Activated CD8-positive, alpha-beta memory T cell treated with anti-CD3 and anti-CD28 coated beads, Interleukin-2, amount 10 ng/mL, durations not matched to agents 7 days and 5 days (primary cell): ENCODE measurements at places on chromosomes 5 and 9. TPM values are rescaled to one million over a fixed set of nuclear protein-coding genes. Genes with fewer than 3 reads are reported as not detected.

GRCh38 chr9:3793971-3794383, 268.2 kb upstream of the RFX3 start:
- DNase-seq, result no peak

The PCDHGA6 gene
- 0.16 TPM for total RNA-seq

The ZNF462 gene
- 0.18 TPM for total RNA-seq

DNA sequence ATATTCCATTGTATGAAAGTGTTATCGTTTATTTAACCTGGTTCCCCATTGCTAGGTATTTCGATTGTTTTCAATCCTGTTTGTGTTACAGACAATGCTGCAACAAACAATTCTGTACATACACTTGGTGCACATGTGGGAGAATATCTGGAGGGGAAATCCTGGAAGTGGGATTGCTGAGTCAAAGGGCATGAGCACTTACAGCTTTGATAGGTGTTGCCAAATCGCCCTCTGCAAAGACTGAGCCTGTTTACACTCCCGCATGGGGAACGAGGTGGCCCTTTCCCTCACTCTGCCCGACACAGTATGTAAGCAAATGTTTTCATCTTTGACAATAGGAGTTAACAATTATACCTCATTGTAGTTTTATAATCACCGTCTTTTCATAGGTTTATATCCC, 66.2 kb downstream of the PDE6A start:
- DNase-seq, result no peak

The GRIN3A gene
- not detected for total RNA-seq

The WHRN gene
- total RNA-seq, result 6.5 TPM

- no peak for DNase-seq
Measured at GRCh38 chr9:134957165-134957944, 39.6 kb upstream of the FCN1 start.

GRCh38 chr9:133048595-133048994, 13.2 kb upstream of the CEL start:
- peak; percentile 64 for DNase-seq

The CDX1 gene
- total RNA-seq, result not detected

DNA sequence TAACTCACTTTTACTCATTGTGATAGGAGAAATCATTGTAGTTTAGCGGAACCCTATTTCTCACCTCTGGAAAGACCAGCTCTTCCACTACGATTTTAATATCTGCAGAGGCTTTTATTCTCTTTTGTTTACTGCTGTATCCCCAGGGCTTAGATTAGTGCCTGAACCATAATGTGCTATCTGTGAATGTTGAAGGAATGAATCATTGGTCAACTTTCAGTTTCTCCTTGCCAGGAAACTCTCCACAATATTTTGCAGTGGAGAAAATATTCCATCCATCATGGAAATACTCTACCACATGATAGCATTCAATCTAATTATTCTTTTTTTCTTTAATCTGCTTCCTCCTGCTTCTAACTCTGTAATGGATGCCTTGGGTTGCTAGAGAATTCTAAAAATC, 263.5 kb upstream of the PTPRD start:
- DNase-seq, result no peak

The ANKRD18B gene
- 0.33 TPM for total RNA-seq

- DNase-seq, result no peak
Measured at GRCh38 chr5:178524093-178524882, 65.9 kb downstream of the COL23A1 start.

The ACTBL2 gene
- total RNA-seq, result not detected

The SOHLH1 gene
- total RNA-seq, result not detected

- DNase-seq, result no peak
Measured at GRCh38 chr5:34881246-34881645, 34.1 kb downstream of the RAD1 start.

The EPB41L4A gene
- 1.3 TPM for total RNA-seq

DNA sequence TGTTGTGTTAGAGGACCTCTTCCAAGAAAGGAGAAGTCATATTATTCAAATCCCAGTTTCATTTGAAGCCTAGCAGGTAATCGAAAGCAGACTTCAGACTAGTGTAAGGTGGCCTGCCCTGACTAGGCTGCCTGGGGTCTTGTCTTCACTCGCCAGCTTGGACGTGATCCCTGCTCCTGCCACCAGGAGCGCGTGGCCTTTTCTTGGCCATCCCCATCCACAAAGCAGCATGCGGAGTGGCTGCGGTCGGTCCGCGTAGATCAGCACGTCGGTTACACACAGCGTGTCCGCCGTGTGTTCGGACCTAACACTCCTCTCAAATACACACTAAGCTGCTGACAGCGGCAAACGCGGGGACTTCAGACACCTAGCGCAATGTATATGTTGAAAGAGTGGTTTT, 37.3 kb downstream of the CFAP77 start:
- no peak for DNase-seq

The ABLIM3 gene
- 0.21 TPM for total RNA-seq

GRCh38 chr5:10595293-10595671, 31.4 kb downstream of the ANKRD33B start:
- DNase-seq, result no peak

DNA sequence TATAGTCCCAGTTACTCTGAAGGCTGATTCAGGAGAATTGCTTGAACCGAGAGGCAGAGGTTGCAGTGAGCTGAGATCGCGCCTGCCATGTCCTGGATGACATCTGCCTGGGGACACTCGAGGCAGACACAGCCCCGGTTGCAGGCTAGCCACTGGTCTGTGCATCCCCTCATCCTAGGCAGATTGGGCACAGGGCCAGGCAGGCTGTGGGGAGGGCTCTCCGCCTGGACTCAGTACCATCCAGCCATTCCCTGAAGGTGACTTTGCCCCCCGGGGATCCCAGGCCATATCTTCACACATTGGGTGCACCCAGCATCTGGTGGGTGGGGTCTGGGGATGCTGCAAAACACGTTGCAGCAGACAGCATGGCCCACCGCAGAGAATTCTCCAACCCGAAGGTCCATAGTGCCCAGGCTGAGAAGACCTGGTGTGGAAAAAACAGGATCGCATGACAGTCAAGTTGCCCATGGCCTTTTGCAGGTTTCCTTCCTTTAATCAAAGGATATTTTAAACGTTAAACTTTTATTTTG, 50.9 kb upstream of the SUSD3 start:
- no peak for DNase-seq

DNA sequence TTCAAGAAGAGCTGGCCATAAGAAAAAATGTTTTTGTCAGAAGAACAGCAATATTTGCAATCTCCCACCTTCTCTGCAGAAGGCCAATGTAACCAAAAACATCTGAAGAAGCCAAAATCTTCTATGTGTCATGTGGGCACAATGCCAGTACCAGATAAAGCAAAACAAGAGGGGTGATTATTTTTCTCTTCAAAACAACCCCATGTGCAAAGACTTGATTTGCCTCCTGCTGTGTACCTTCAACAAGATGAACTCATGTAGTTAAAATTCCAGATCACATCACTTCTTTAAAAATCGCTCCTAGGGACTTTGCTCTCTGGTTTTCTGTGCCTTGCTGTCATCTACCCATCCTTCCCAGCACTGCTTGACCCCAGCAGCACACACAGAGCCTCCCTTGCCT, 134.0 kb upstream of the MAP3K1 start:
- DNase-seq, result no peak

DNA sequence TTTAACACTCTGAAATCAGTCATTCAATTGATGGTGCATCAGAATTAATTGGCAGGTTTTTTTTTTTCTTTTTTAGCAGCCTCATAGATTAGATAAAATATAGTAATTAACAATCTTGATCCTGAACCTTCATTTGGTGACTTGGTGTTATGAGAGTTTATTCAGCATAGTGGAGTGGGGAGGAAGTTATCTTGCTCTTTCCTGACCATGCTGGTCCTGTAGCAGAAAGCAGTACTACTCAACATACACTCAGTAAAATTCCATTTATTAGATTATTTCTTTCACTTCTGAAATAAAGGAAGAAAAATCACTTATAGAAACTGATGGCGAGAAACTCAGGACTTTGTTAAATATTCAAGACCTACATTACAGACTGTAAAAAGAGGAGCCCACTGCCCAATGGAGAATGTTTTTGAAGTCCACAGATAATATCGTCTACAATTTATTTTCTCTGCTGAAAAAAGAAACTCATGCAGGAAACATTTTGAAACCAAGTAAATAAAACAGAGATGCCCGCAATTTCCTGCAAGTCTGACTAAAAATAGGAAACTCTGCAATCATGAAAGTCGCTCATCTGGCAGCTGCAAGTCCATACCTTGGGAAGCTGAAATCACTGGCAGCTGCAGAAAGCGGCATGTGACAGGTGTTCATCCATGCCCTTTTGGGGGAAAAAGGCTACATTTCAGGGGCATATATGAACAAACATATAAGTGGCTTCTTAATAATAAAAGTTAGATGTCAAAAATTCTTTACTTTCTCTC, 233.2 kb upstream of the RFX3 start:
- peak; percentile 40 for DNase-seq

The GPR150 gene
- total RNA-seq, result 0.58 TPM

GRCh38 chr5:40383749-40384651, 295.7 kb upstream of the PTGER4 start:
- DNase-seq, result no peak

GRCh38 chr5:170269579-170269978, 28.0 kb downstream of the LCP2 start:
- peak; percentile 89 for DNase-seq

DNA sequence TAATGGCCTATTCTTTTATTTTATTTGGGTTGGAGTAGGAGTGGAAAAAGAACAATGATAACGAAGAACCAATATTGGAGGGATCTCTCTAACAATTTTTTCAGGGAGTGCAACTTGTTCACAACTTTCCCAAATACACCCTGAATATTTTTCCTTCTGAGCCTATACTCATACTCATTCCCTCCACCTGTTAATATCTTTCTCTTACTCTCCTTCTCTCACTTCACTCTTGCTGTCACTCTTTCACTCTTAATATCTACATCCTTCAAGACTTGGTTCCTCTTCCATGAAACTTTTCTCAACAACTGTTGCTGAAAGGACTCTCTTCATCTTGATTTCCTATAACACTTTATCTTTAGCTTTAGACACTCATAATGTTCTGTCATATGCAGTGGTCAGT, 39.0 kb upstream of the MYOT start:
- no peak for DNase-seq

The TPPP gene
- total RNA-seq, result 0.16 TPM

The PCDHA12 gene
- total RNA-seq, result not detected

DNA sequence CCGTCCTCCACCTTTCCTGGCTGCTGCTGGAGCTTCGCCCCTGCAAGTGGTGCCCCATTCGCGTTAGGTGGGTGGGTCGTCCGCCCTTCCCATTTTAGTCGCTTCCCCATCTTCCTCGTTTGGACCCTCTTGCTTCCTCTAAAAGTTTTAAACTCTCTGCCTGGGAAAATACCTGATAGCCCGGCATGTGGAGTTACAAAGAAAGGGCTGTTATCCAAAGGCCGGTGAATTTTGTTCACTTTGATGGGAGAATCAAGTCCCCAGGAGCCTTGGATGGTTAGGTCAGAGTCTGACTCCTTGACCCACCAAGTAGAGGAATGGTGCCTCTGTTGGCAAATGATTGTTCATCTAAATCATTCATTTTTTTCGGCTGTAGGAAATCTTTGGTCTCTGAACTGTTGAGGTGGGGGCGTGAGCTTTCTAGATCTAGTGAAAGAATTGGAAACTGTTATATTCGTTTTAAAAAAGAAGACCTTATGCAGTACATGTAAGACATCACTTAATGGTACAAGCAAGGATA, 29.5 kb upstream of the APC start:
- no peak for DNase-seq
